ENCODE measurements at places on chromosomes 6 and 20. TPM values are rescaled to one million over a fixed set of nuclear protein-coding genes. Genes with fewer than 3 reads are reported as not detected.

Gene TNFAIP3
- 24.5 TPM for total RNA-seq

DNA sequence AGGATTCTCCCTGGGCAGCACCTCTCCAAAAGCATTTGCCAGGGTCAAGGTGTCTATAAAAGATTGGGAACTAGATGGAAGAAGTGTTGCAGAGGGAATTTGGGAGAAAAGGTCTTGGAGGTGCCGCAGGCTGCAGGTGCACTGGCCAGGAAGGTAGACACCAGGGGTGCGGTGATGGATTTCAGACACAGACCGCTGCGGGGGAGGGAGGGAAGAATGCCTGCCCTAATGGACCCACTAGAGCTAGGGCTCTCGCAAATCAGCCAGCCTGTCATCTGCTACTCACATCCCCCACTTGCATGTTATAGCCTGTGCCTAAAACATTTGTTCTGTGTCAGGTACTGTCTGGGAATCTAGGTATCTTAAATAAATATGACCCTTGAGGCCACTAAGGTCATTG, 193.6 kb upstream of the SLC24A3 start:
- no peak for DNase-seq
- no peaks in the 10 kb centered on the region for H3K36me3 ChIP-seq
- no peaks in the 10 kb centered on the region for H3K4me1 ChIP-seq
- no peak overlapping the region for H3K4me3 ChIP-seq
- H3K27ac ChIP-seq = no peak overlapping the region

DNA sequence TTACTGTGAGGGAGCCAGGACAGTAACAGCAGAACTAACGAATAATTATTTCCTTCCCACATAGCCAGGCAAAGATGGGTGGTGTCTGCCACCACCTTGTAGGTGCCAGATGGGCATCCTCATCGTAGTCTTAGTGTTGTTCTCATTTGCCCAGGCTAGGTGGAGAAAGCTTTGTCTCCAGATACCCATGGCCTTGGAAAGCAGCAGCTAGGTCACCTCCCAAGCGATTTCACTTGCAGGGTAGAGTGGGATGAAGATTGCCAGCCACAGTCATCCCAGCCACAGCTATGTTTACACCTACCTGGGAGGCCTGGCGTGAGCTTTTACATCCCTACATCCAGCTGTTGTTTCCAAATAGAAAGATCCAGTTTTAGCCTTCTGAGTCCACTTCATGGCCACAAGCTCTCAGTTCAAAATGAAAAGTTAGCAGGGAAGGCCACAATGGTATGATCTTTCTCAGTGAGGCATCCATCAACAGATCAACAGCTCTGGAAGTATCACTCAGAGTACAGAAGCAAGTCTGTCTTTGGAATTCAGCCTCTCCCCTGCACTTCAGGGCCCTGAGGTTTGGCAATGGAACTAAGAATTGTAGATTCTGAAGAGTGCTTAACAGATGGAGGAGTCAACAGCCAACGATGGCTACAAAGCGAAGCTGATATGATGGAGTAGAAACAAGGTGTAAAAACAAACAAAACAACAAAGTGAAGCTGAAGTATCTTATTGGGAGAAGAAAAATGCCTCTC, 11.0 kb upstream of the SNRPC start:
- no peak overlapping the region for H3K4me3 ChIP-seq
- H3K4me1 ChIP-seq = no peaks in the 10 kb centered on the region
- no peak for DNase-seq
- no peaks in the 10 kb centered on the region for H3K36me3 ChIP-seq
- no peaks in the 10 kb centered on the region for H3K27me3 ChIP-seq

DNA sequence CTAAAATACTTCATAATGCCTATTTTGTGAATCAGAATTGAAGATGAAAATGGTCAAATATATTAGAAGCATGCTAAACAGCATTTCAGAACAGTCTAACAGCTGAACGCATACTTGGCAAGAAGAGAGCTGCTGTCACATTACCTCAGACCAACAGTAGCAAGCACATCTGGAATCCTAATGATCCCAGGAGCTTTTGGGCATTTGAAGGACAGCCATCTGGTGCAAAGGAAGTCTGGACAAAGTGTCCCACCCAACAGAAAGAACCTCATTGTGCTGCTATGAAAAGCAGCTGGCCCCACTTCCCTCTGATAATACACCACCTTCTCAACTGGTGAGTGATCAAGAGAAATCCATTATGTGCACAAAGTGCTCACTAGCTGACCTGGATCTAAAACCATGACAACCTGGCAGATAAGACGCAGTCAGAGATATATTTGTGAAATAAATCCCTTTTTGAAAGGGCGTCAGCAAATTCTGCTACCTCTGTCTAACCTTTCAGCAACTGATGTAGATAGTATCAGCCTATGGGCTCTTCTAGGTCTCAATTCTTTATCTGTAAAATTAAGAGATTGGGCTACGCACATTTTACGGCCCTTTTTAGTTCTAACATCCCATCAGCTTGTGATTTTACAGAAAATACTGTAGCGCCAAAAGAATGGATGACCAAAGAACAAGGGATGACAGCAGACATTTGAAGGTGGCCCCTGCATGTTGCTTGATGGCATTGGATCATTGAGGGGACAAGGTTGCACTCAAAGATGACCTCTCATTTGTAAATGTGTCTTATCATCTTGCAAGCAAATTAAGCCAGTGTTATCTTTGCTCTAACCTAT, 78.7 kb downstream of the SGK1 start:
- H3K4me1 ChIP-seq = no peaks in the 10 kb centered on the region
- no peaks in the 10 kb centered on the region for H3K36me3 ChIP-seq
- H3K27ac ChIP-seq = no peak overlapping the region
- no peak for DNase-seq
- no peaks in the 10 kb centered on the region for H3K27me3 ChIP-seq

DNA sequence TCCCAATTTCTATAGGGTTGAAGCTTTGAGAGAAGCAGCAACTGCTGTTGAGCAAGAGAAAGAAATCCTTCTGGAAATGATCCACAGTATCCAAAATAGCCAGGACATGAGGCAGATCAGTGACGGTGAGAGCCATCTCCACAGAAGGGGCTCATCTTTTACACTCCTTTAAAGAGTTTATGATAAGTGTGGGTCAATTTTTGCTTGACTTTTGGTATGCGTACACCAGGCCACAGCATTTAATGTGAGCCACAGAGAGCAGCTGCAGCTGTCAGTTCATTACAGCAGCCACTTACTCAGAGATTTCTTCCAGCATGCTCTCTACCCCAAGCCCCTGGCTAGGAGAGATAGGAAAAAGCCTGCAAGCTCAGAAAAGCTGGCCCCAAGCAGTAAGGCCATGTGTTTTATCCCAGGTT, 9.9 kb downstream of the BAG2 start:
- H3K27ac ChIP-seq = no peak overlapping the region
- H3K4me1 ChIP-seq = peaks cover 4% of the 10 kb centered on the region
- peaks cover 10% of the 10 kb centered on the region for H3K36me3 ChIP-seq
- no peak for DNase-seq
- H3K27me3 ChIP-seq = no peaks in the 10 kb centered on the region

DNA sequence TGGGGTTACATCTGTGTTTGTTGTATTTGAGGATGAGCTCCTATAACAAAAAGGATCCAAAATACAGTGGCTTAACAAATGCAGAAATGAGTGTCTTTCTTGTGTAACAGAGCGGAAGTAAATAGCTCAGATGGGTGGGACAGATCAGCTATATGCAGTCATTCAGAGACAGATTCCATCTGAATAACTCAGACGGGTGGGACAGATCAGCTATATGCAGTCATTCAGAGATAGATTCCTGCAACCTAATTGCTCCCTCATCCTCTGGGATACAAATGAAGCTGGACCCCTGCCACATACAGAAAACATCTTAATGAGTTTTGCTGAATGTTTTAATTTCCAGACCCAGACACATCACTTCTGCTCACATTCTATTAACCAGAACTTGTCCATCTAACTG, 332.3 kb downstream of the BCKDHB start:
- H3K27me3 ChIP-seq = no peaks in the 10 kb centered on the region
- no peaks in the 10 kb centered on the region for H3K36me3 ChIP-seq
- no peak overlapping the region for H3K4me3 ChIP-seq
- H3K4me1 ChIP-seq = no peaks in the 10 kb centered on the region
